Activated T-cell treated with anti-CD3 and anti-CD28 coated beads, Interleukin-2, amount 50 U/mL, for 4 hours (primary cell): ENCODE measurements at places on chromosomes 5 and 9. TPM values are rescaled to one million over a fixed set of nuclear protein-coding genes. Genes with fewer than 3 reads are reported as not detected.

Gene COL5A1
- 0.21 TPM for total RNA-seq

Gene ENTREP1
- not detected for total RNA-seq

Gene RLN2
- total RNA-seq, result 1.6 TPM

Gene GLDC
- total RNA-seq, result 3.6 TPM
